Left ventricle myocardium inferior (tissue), 1 donor: ENCODE measurements at places on chromosomes 13 and 19. TPM values are rescaled to one million over a fixed set of nuclear protein-coding genes. Genes with fewer than 3 reads are reported as not detected.

The CYP2A6 gene
- total RNA-seq, result not detected

The ZMYM5 gene
- 7.5 TPM for total RNA-seq

The DIRAS1 gene
- 195 TPM for total RNA-seq

GRCh38 chr19:8458380-8458779 lies 13.6 kb downstream of the HNRNPM start:
- no peak for DNase-seq

DNA sequence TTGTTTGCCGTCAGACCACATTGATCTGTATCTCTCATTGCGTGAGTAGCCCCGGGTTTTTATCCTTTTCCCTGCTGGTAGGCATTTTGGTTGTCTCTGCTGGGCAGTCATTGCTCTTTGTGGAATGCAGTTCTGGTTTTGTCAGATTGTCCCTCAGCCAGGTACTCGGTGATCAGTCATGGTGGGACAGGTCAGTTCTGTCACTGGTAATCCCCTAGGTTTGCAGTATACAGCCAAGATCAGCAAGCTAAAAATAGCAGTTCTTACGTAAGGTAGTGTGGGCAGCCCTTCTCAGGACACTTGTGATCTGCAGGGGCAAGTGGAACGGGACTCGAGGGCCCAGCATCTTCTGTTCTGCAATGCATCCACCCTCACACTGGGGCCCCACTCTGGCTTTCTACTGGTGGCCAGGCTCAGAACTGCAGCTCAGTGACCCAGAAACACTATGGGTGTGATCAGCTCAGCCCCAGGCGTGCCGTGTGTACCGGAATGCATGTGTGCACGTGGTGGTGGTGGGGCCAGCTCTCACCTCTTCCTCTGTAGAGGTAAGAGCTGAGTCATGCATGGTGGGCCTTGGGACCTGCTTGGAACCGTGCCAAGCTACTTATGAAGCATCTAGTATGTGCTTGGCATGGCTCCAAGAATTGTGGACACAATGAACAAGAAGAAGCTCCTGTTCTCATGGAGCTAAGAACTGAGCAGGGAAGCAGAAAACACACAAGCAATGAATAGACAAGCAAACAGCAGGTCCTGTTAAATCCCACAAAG lies 6.3 kb downstream of the PLEKHF1 start:
- DNase-seq, result peak; percentile 68

DNA sequence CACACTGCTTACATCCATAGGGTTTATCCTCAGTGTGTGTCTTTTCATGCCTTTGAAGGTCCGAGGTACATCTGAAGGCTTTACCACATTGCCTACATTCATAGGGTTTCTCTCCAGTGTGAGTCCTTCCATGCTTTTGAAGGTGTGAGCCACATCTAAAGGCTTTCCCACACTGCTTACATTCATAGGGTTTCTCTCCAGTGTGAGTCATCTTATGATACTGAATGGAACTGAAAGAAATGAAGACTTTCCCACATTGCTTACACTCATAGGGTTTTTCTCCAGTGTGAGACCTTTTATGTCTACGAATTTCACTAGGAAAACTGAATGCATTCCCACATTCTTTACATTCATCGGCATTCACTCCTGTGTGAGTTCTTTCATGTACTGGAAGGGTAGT lies 7.1 kb downstream of the ZNF20 start:
- DNase-seq, result no peak

DNA sequence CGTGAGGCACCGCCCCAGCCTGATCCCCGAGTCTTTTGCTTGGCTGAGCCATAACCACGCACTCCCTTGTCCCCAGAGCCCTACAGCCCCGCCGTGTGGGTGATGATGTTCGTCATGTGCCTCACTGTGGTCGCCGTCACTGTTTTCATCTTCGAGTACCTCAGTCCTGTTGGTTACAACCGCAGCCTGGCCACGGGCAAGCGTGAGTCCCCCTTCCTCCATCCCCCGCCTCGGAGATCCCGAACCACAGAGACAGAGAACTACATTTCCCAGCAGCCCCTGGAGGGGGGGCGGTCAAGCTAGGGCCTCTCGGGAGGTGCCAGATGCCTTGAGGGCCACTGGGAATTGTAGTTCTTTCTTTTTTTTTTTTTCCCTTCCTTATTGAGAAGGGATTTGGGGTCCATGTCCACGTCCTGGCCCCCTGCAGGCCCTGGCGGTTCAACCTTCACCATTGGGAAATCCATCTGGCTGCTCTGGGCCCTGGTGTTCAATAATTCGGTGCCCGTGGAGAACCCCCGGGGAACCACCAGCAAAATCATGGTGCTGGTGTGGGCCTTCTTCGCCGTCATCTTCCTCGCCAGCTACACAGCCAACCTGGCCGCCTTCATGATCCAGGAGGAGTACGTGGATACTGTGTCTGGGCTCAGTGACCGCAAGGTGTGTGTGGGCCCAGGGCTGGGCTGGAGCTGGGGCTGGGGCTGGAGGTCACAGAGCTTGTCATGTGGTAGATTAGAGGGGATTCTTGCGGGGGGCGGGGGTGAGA lies 25.9 kb downstream of the GRIN2D start:
- DNase-seq, result peak; percentile 43

DNA sequence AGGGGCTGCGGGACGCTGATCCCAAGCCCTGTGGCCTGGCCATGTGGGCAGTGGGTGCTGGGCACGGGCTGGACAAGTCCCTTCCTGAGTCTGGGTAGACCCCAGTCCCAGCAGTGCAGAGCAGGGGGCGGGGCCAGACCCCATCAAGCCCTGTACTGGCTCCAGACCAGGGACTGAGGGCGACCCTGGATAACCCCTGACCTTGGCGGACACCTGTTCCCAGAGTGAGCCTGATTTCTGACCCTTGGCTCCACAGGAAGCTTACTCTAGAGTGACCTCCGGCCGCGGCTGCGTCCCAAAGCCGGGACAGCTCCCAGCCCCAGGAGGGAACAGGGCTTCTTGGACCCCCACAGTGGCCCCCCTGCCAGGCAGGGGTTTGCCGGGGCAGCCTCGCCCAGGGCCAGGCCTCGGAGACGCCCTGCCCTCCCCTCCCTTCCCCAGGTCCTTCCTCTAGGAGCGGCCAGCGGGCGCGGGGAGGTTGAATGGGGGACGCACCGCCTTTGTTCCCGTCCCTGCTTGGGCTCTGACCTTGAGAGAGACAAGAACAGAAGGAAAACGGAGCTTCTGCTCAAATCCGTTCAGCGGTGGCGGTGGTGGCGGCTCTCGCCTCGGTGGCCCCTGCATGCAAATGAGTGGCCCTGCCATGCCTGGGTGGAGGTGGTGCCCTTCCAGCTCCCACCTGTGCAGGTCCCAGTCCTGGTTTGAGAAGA lies 2.3 kb upstream of the EFNA2 start:
- no peak for DNase-seq

GRCh38 chr13:19634256-19634740 lies 839 bp downstream of the MPHOSPH8 start:
- DNase-seq, result no peak
